ENCODE measurements at places on chromosomes 4 and X.

DNA sequence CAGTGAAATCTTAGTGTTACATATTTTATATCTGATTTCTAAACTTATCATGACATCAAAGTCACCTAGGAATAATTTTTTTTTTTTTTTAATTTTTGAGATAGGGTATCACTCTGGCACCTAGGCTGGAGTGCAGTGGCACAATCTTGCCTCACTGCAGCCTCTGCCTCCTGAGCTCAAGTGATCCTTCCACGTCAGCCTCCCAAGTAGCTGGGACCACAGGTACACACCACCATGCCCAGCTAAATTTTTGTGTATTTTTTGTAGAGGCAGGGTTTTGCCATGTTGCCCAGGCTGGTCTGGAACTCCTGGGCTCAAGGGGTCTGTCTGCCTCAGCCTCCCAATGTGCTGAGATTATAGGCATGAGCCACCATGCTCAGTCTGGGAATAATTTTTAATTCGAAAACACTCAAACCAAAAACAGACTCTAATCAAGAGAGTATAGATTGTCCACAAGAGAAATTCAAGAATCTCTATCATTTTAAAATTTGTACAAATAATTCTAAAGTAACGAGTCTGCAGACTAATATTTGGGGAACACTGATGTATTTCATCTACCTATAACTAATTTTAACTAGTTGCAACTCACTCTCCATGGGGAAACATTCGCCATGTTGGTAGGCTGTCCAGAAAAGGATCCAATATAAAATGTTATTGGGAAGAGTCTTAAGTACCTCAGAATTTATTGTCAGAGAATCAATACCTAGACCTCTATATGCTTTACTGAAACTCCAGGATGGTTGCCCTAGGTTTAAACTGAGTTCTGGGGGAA is 3.4 kb downstream of the SLC7A11 start:
- no peak for DNase-seq
- peaks cover 11% of the 10 kb centered on the region for H3K4me1 ChIP-seq
- no peak overlapping the region for H3K27ac ChIP-seq
- no peaks in the 10 kb centered on the region for H3K27me3 ChIP-seq
- no peaks in the 10 kb centered on the region for H3K36me3 ChIP-seq

GRCh38 chrX:106069048-106069447 is 30.5 kb upstream of the SERPINA7 start:
- no peaks in the 10 kb centered on the region for H3K36me3 ChIP-seq
- no peaks in the 10 kb centered on the region for H3K27me3 ChIP-seq
- H3K4me3 ChIP-seq, result no peak overlapping the region
- no peak overlapping the region for H3K27ac ChIP-seq

GRCh38 chrX:40877887-40878286 is 142.5 kb upstream of the MED14 start:
- no peak overlapping the region for H3K4me3 ChIP-seq
- DNase-seq, result no peak
- H3K27ac ChIP-seq, result no peak overlapping the region
- H3K27me3 ChIP-seq, result no peaks in the 10 kb centered on the region
- H3K4me1 ChIP-seq, result no peaks in the 10 kb centered on the region

DNA sequence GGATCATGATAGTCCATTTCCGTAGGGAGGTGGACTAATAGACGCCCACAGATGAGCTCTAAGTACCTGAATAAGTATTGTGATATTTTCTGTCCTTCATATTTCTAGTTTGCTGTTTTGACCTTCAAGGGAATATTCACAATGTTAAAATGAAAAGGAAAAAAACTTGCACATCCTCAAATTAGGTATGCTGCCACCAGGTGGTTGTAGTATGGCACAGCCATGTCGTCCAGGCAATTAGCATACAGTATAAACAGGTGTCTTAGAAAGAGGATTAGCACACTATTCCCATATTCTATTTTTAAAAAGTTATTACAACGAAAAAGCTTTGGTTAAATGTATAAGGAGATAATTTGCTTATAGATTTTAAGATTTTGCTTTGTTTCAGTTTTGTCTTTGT is 802.0 kb downstream of the RPA4 start:
- DNase-seq, result no peak
- no peak overlapping the region for H3K4me3 ChIP-seq
- no peaks in the 10 kb centered on the region for H3K36me3 ChIP-seq
- H3K4me1 ChIP-seq, result no peaks in the 10 kb centered on the region
- no peak overlapping the region for H3K27ac ChIP-seq

DNA sequence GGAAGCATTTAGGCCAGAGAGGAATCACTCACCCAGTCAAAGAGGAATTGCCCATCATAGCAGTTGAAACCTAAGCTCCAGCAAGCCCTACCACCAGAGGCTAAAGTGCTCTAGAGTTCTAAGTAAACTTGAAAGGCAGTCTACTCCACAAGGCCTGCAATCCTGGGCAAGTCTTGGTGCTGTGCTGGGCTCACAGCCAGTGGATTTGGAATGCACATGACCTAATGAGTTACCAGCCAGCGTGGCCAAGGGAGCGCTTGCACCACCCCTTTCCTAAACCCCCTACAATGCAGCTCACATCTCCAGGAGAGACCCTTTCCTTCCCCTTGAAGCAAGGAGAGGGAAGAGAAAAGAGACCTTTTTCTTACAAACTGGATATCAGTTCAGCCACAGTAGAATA is 445.7 kb downstream of the GASK1B start:
- no peaks in the 10 kb centered on the region for H3K4me1 ChIP-seq
- no peaks in the 10 kb centered on the region for H3K27me3 ChIP-seq
- H3K4me3 ChIP-seq, result no peak overlapping the region
- DNase-seq, result peak; percentile 22
- H3K27ac ChIP-seq, result no peak overlapping the region

GRCh38 chrX:17170973-17171372 is 204.0 kb upstream of the NHS start:
- H3K4me3 ChIP-seq, result no peak overlapping the region
- H3K27ac ChIP-seq, result no peak overlapping the region
- H3K27me3 ChIP-seq, result no peaks in the 10 kb centered on the region
- no peak for DNase-seq
- no peaks in the 10 kb centered on the region for H3K36me3 ChIP-seq
